Stimulated activated CD8-positive, alpha-beta memory T cell treated with anti-CD3 and anti-CD28 coated beads, Interleukin-7, amount 100 ng/mL, for 1 hour (primary cell): ENCODE measurements at places on chromosomes 12 and 14.

DNA sequence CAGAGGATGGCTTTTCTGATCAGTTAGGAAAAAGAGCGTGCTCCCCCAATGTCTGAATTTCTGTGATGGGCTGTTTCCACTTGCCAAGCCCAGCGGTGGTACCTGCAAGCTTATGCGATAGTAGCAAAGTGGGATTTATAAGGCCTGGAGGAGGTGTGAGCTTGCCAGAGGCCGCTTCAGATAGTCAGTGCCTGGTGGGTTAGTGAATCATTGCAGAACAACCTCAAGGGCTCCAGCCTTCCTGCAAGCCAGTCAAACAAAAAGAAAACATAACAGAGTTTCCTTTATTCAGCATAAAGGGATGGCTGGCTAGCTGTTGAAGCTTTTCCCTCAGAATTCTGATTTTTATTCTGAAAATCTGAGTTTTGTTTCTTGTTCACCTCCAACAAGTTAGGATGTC, 7.6 kb upstream of the BMP4 start:
- no peak for DNase-seq

DNA sequence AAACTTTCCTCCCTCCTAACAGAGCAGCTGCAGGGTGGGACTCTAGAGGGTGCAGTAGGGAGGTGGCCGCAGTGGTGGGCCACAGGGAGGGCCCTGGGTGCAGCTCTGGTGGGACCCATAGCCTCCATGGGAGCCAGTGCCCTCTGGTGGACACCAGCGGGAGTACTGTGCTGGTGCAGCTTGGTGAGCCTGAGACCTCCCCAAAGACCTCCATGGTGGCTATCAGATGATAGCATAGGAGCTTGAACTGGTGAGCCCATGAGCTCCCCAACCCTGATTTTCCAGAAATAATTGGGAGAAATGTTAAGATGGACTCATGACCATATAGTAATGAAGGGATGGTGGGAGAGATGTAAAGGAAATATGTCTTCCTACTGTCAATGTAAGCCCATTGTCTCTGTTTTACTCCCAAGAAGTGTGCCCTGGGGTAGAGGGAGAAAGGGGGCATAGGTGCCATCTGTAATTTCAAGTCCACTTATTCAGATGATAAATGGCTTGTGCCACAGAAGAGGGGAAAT, 98.7 kb downstream of the GAS2L3 start:
- DNase-seq = no peak

GRCh38 chr14:99015833-99016232, 256.2 kb downstream of the BCL11B start:
- DNase-seq = no peak

DNA sequence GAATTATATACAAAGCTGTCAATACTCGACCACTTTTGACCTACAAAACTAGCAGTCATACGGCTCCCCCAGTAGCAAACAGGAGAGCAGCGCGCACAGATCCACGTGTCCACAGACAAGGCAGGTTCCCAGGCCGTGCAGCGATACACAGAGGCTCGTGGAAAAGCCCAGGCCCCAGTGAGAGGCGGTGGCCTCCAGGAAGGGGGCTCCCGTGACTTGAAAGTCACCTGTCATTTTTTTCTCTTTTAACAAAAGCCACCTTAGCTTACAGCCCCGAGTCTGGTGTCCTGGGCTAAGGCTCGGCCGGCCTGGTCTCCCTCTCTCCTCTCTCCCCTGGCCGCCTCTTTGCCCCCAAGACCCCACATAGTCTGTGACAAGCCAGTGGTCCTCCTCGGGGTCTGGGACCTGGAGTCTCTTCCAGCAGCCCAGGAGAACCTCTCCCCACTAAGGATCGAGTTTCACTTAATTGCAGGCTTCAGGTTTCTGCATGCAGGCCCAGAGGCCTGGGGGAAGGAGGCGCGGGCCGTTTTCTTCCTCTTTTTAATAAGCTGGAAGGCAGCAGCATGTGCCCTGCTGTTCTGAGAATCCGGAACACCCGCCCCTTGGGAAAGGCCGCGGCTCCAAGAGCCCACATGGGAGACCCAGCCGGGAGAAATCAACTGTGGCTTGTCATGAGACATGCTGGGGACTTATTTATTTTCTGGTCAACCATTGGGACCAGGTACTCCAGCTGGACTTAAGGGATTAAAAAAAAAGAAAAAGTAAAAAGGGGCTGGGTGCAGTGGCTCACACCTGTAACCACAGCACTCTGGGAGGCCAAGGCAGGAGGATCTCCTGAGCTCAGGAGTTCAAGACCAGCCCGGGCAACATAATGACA, 15.9 kb downstream of the NCOR2 start:
- DNase-seq = no peak

GRCh38 chr12:72209086-72209485, 63.1 kb upstream of the TRHDE start:
- DNase-seq = no peak

DNA sequence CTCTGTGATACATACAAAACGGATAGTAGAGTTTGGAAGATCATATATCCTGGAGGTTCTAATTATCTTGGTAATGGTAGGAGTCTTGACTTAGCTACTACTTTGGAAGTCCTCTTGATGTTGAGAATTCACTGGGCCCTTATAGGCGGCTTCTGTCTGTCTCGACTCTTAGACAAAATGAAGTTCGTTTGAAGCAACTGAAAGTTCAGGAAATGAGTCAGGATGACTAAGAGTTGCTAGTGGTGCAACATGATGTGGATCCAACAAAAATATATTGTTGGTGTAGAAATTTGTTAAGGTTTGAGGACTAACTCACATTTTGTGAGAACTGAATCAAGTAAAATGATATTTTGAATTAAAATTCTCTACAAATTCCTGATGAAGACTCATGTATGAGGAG, 272.7 kb downstream of the AEBP2 start:
- DNase-seq = no peak

DNA sequence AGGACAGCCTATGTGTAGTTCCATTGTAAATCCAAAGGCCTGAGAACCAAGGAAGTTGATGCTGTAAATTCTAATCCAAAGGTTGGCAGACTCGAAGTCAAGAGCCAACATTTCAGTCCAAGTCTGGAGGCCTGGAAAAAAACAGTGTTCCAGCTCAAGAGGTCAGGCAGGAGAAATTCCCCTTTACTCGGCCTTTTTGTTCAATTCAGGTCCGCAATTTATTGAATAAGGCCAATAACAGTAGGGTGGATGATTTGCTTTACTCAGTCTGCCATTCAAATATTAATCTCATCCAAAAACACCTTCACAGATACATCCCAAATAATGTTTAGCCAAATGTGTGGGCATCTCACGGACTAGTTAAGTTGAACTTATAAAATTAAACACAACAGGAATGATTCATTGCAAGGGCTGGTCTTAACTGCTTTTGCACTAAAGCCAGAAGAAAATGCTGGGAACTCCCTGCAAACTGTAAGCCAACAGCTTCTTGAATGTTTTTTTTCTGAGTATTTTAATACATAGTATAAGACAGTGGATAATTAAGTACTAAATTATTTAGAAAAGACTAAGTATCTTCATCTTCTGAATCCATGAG, 197.4 kb upstream of the GARIN6 start:
- no peak for DNase-seq

DNA sequence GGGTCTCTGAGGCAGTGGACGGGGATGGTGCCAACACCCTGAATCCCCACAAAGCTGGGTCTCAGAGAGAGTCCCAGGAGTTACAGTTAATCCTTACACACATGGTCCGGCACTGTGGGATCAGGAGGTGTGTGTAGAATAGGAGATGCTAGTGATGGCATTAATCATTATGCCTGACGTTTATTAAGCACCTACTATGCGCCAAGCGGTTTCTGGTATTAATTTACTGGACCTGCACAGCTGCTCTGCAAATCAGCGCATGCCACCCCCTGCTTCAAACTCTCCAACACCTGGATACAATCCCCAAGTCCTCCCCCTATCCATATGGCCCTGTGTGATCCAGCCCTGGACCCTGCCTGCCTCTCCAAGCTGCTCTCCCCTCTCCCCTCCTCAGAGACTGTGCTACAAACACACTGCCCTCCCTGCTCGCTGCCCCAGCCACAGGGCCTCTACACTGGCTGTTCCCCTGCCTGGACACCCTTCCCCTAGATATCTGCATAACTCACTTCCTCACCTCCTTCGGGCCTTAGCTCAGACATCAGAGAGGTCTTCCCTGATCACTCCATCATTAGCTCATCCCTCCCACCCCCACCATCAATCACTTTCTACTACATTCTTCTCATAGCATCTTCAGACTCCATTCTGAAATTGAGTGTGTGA, 86.0 kb downstream of the RFLNA start:
- DNase-seq = no peak

DNA sequence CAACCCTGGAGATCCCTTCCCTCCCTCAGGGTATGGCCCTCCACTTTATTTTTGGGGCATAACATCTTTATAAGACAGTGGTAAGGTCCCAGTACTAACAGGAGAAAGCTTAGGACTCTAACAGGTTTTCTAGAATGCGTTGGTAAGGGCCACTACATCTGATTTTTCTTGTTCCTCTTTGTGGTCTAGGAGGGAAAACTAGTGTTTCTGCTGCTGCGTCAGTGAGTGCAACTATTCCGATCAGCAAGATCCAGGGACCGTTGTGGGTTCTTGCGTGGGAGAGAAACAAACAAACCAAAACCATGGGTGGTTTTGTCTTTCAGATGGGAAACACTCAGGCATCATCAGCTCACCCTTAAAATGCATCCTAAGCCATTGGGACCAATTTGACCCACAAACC, 123.6 kb upstream of the SLC16A7 start:
- no peak for DNase-seq
